ENCODE measurements at places on chromosomes 3 and 15.

DNA sequence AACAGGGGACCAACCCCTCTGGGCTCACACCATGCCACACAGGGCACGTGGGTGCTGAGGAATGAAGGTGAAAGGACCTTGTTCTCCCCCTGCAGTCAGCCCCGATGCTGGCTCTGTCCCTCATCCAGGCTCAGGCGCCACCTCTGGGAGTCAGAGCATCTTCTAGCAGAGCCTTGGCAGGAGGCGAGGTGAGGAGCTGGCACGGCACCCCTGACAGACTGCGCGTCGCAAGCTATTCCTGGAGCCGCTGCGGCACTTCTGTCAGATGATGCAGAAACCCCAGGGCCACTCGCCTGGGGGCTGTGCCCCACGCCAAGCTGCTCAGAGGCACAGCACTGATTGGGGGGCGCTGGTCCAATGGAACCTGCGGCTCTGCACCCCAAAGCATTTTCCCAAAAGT lies 62.0 kb downstream of the MGLL start:
- no peak for DNase-seq

DNA sequence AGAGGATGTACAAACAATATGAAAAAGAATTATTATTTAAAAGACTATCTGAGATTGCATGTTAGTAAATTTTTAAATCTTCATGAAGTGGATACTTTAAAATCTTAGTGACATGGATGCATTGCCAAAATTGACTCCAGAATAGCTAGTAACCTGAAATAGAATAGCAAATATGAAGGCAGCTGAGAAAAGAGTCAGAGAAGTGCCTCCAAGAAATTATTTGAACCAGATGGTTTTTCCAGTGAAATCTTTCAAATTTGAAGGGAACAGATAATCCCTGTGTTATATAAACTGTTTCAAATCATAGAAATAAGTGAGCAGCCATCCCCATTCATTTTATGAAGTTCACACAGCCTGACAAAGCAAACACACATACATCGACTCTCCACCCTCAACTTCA lies 29.6 kb downstream of the FSIP1 start:
- no peak for DNase-seq

GRCh38 chr3:161314836-161315395 lies 56.4 kb downstream of the SPTSSB start:
- no peak for DNase-seq

DNA sequence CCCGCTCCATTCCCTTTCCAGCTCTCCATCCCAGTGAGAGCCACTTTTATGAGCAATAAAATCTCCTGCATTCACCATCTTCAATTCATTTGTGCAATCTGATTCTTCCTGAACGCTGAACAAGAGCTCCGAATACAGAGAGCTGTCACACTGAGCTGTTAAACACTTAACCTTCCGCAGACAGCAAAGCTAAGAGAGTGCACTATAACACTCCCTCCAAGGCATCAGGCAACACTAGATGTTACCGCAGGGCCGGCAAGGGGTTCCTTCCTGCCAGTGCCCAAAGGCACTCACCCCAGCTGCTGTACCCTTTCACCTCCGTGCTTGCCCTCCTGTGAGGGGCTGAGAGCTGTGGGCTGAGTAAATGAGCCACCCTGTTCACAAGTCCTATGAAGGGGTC lies 85.6 kb downstream of the BCHE start:
- DNase-seq, result no peak

DNA sequence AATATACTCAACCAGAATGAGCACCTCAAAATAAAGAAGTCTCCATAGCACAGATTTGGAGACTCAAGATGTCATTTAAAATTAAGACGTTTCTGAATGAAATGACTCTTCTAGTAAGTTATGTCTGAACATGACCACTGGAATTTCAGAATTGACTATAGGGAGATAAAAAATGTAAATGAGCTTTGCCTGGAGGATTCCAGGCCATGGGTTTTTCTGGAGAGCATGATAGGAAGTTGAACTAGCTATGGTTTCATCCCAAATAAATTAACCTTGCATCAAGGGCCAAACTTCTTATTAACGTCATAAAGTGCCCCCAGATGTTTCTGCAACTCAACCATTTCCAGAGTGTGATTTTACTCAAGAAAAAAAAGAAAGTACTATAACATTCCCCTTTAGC lies 222.6 kb upstream of the NR2F2 start:
- DNase-seq, result no peak

DNA sequence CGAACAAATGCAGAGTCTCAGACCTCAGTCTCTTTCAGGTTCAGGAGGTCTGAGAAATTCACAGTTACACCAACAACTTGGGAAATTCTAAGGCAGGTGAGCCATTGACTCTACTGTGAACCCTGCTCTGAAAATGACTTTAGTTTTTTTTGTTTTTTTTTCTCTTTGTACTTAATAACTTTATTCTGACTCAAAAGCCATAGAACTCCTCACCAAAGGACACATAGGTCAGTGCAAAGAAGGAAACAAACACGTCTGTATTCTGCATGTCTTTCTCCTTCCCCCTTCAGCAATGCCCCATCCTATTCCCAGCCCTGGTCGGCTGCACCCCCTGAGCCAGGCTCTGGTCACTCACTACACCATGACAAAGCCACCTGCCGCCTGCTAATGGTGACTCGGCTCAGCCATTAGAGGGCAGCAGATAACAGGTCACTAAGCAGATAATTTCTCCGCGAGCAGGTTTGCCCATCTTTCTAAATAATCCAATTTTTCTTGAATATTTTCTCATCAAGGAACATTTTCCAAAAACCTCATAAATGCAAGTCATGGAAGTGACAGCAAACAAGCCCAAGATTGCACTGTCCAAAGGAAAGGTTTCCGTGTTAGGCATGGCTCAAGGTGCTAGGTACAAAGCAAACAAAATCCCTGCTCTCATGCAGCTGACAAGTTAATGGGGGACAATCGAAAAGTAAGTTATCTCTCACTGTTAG lies 37.7 kb downstream of the TM4SF4 start:
- DNase-seq, result no peak

GRCh38 chr3:60579734-60580133 lies 671.5 kb downstream of the FHIT start:
- no peak for DNase-seq

GRCh38 chr3:74001436-74001835 lies 376.7 kb upstream of the PDZRN3 start:
- DNase-seq, result no peak

DNA sequence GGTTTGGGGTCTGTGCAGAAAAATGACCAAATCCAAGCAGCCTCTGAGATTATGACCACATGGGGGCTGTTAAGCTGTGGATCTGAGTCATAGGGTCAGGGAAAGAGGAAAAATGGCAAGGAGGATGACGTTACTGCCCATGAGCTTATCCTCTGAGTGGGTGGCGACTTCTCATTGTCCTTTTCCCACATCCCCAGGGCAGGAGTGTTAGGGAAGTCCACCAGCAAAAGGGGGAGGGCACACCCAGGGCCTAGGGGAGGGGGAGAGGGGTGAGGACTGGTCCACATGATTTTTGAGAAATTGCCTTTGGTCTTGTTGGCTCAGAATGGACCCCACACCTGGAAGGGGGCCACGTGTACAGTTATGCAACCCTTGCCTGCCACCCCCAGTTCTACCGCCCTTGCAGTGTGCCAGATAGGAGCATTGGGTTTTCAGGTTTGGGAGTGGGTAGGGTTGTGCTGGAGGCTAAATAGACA lies 2.6 kb downstream of the CD276 start:
- peak; percentile 72 for DNase-seq

GRCh38 chr15:34365836-34366235 lies 1.2 kb downstream of the LPCAT4 start:
- DNase-seq, result no peak

- DNase-seq, result no peak
Measured at GRCh38 chr3:172461530-172462138, 13.4 kb upstream of the GHSR start.

GRCh38 chr3:50630877-50631276 lies 13.9 kb downstream of the MAPKAPK3 start:
- no peak for DNase-seq

DNA sequence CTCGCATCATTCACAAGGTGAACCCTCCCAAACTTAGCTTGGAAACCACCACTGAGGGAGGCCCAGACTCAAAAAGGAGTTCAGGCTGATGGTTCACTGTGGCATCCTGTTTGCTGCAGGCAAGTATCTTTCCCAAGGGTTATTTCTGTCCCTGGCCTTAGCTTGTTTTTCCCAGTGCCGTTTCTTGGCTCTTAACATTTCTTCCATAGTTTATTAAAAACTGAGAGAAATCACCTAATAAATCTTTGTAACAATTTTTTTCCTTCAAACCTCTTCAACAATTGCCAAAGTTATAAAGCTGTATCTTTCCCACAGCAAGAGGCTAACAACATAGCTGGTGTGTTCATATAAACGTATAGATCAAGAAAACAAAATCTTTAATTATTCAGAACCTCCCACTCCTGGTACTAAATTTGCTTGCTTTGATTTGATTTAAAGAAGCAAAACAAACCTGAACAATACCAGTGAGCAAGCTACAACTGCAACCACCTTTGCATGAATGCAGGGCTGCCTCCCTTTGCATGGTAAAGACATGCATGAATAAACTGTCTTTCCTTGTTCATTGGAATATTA lies 234.9 kb upstream of the STT3B start:
- no peak for DNase-seq

DNA sequence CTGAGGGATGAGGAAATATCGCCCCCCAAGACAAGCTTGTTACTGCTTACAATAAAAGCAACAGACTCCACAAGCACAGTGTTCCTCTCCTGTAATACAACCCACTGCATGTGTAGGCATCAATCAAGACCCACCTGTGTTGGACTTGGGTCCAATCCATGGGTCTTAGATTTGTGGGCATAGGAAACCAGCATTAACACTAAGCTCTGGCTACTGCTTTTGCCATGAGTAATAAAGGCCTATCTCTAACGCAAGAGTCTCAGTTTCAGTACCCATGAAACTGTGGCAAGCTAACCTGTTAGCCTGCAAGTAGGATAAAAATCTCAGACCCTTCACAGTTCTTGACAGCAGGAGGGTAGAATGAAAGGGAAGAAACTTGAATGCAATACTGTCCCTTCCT lies 5.2 kb upstream of the EIF1B start:
- no peak for DNase-seq

DNA sequence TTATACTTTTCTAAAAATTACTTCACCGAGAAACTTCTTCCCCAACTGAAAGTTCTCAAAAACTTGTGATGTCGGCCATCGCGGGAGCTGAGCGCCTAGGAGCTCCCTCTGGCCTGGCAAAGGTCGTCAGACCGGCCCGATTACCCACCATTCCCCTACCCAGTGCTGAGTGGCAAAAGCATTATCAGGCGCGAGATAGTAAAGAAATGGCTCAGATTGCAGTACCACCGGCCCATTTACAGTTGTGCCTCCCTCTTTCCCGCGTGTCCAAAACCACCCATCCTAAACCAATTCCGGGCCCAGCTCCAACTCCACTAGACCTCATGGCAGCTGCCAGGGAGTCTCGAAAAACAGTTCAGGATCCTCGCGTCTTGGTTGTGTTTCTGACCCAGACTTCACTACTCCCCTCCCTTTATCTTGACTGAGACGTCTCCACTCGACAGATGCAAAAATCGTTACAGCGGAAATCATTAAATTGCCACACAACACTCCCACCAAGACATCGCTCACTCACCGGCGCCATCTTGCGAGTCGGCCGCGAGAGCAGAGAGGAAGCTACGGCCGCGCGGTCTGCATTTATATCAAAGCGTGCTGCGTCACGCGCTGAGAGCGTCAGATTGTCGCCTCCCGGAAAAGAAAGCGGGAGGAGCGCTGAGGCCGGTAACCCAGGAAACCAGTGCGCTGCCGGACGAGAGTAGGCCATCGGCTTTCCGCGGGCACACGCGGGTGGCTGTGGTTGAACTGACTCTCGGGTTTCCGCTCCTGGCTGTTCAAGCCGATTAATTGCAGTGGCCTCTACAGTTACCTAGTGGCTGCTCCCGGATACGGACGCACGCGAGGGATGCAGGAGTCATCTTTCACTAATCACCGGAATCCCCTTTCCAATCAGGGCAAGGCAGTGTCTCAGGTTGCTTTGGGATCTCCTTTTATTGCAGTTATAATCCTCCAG lies at the start of gene RPL22L1:
Gene RPL22L1 (minus strand): TSS at position 551 of the 949 bp plus-strand sequence. CDS start 28 bp downstream, at position 523.
- DNase-seq, result peak; percentile 80

GRCh38 chr3:149969940-149970715 lies 567 bp downstream of the PFN2 start:
- peak; percentile 56 for DNase-seq

GRCh38 chr15:57500979-57501576 lies 90.6 kb upstream of the MYZAP start:
- no peak for DNase-seq

- no peak for DNase-seq
Measured at GRCh38 chr15:85568261-85568808, 187.9 kb downstream of the AKAP13 start.

DNA sequence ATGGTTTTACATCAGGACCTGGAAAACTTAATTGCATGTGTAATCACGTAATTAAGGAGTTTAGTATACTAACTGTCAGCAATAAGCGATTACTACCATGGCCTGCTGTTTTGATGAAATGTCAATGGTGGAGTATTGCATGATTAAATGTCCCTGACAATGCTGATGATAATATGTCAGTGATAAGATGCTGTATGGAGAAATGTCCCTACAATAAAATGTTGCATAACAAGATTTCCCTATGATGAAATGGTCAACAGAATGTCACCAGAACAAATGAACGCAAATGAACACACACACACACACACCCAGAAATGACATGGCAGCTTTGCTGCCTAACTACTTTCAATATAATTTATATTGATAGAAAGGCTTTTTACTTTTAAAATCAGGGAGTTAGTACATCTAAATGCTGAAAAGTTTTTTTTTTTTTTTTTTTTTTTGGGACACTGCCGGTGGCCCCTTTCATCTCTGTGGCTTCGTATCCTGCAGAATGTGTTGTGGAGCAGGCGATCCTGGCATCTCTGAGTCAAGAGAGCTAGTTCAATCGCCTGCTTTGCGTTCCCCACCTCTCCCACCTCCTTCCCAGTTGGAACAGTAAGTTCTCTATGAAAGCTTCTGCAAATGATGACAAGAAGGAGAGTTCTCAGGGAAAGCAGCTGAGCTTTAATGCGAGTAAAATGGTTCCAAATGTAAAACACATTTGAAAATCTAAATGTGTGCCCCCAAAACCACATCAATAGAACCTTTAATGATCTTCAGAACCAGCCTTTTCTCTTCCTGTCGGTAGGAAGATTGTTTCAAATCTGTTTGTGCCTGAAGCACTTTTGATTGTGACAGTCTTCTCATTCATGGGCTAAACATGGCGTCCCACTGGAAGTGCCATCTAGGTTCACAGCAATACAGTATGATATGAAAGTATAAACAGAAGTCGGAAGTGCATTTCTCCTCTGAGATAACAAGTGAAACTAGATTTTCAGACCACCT lies 170.1 kb upstream of the GBE1 start:
- no peak for DNase-seq

Data from glomerular endothelial cell (primary cell).